ENCODE measurements at places on chromosomes 4 and X. TPM values are rescaled to one million over a fixed set of nuclear protein-coding genes. Genes with fewer than 3 reads are reported as not detected.

Gene KLHL4
- polyA plus RNA-seq, result 0.21 TPM

Gene RTL9
- not detected for polyA plus RNA-seq

Gene BMPR1B
- 1.5 TPM for polyA plus RNA-seq

Gene ANKRD37
- 15.3 TPM for polyA plus RNA-seq

Gene GPC3
- 2.9 TPM for polyA plus RNA-seq

Gene GYPA
- polyA plus RNA-seq, result not detected

Gene POU3F4
- not detected for polyA plus RNA-seq

Gene CXorf49
- not detected for polyA plus RNA-seq

Measured in pancreas (tissue), 10 donors.